ENCODE measurements at places on chromosomes 1 and 21.

DNA sequence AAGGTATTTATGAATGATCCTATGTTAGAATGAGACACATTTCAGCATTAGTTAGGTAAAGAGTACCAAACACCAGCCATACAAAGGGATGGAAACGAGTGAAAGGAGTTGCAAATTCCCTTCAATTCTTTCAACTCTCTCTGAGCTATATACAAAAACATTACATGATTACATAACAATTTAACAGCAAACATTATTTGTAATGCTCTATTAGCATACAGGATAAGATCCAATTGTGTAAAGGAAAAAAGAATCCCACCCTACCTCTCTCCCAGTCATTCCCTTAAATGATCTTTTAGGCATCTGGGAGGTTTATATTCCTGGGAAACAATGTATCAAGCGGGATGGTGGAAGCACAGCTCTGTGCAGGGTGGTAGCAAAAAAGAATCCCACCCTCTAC, 117.9 kb downstream of the RHOU start:
- no peak for DNase-seq

DNA sequence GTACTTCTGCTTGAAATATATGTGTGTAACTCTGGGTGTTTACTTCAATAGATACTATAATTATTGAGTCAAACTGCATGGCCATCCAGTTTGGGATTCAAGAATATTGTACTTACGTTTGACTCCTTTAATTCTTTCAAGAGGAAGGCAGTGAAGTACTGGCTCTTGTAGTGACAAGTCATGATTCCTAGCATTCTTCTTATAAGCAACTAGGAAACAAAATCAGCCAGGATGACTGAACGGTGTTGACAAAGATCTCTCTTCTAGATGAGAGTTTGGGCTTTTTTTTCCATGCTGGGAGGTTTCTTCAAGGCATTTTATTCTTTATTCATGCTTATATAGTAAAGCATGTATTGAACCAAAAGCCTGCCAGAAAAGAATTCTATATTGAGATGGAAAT, 58.3 kb downstream of the CLEC20A start:
- no peak for DNase-seq

DNA sequence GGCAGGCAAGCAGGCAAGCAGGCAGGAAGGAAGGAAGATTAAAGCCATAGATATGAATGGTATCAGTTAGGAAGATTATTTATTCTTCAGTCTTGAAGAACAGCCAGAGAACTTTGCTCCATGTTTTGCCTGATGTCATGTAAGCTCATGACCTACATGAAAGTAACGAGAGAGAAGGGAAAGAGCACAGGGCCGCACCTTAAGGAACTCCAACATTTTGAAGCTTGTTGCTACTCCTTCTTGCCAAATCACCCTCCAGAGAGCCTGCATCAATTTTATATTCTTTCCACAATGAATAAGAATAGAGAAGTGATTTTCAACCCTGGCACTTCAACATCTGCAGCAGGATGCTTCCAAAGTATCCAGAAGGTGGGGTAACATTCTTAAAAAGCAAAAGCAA, 78.0 kb upstream of the EFHD2 start:
- no peak for DNase-seq

GRCh38 chr1:23977854-23978191, 2.3 kb downstream of the SRSF10 start:
- no peak for DNase-seq

DNA sequence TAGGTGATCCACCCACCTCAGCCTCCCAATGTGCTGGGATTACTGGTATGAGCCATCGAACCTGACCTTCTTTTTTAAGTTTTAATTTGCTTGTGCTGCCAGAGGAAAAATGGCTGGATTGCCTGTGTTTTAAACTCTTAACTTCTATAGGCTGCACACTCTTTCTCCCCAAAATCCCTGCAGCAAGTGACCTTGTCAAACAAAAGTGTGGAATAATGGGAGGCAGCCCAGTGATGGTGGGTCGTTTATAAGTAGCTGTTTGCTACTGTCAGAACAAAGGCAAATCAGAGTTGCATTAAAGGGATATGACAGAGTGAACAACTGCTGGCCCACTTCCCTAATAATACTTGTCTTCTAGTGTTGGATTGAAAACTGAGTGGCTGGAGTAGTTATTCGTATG, 74.2 kb downstream of the ADGRL2 start:
- no peak for DNase-seq

Data from kidney capillary endothelial cell (primary cell).